ENCODE measurements at places on chromosomes 7 and 10. TPM values are rescaled to one million over a fixed set of nuclear protein-coding genes. Genes with fewer than 3 reads are reported as not detected.

- DNase-seq = no peak
Measured at GRCh38 chr7:50227726-50228125, 76.8 kb upstream of the IKZF1 start.

DNA sequence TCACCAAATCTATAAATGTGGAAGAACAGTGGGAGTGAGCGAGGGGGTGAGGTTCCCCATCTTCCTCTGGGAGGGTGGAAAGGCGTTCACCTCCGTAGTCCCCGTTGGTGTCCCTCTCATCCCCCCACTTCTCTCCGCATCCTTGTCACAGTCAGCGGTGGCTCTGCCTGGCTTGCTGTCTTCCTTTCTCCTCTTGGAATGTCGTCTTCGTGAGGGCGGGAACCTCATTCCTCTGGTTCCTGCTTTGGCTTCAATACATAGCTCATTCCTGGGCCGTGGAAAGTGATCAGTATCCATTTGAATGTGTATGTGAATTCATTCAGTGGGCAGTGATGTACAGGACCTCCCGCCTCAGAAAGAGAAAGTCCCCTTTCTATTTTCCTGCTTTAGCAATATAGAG is 289.4 kb downstream of the CAMK1D start:
- DNase-seq = no peak

The NOC3L gene
- total RNA-seq = 40.4 TPM

The ANLN gene
- 435 TPM for total RNA-seq
